ENCODE measurements at places on chromosomes 5 and 9. TPM values are rescaled to one million over a fixed set of nuclear protein-coding genes. Genes with fewer than 3 reads are reported as not detected.

The SELENOP gene
- total RNA-seq: 1,895 TPM

The TPPP gene
- not detected for total RNA-seq

The PSMD5 gene
- total RNA-seq: 32.6 TPM

The SOHLH1 gene
- total RNA-seq: 0.32 TPM

The ALDOB gene
- 1.1 TPM for total RNA-seq

The WWC1 gene
- total RNA-seq: 17.9 TPM

The PRUNE2 gene
- total RNA-seq: 0.02 TPM

The N4BP3 gene
- total RNA-seq: not detected

The RAB24 gene
- total RNA-seq: 22.9 TPM

The SNX24 gene
- 29.2 TPM for total RNA-seq

The NIM1K gene
- not detected for total RNA-seq

The LCN15 gene
- total RNA-seq: 0.29 TPM

The NUTM2G gene
- not detected for total RNA-seq

The ANKRD18A gene
- 5.9 TPM for total RNA-seq

The RGS3 gene
- total RNA-seq: 26.7 TPM

The STPG3 gene
- not detected for total RNA-seq

The SMIM3 gene
- 14.1 TPM for total RNA-seq

The PCDHB10 gene
- total RNA-seq: not detected

GRCh38 chr9:75739884-75740611, 150.4 kb upstream of the PCSK5 start:
- DNase-seq: no peak

DNA sequence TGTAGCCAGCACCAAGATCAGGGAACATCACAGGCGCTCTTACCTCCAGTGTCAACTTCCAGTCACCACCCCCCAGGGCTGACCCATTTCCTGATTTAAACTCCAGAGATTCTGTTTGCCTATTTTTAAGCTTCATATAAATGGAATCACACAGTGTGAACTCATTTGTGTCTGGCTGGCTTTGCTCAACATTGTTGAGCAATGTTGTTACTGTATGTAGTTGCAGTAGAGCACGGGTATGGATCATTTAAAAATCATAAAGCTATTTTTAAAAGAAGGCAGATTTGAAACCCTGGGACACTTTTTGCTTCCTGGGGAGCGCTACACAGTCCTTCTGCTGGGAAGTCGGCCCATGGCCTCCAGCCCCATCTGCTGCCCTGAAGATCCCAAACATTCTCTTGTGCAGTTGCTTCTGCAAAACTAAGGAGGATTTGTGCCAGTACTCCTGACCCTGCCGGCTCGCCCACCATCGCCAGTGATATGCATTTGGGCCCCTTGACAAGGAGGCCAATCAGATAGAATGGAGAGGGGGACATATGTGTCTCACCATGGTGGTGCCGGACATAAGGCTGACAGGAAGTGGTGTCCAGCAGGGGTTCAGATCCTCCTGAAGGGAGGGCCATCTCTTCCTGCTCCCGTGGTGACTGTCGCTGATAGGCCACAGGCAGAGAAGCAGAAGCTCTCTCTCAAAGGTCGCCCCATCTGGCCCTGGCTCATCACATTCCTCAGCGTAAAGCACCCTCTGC, 13.3 kb downstream of the DCANP1 start:
- peak; percentile 58 for DNase-seq

- DNase-seq: peak; percentile 16
Observed at GRCh38 chr9:105842023-105842644, 147.8 kb downstream of the TMEM38B start.

GRCh38 chr5:177997846-177998245, 1.8 kb upstream of the PROP1 start:
- no peak for DNase-seq

DNA sequence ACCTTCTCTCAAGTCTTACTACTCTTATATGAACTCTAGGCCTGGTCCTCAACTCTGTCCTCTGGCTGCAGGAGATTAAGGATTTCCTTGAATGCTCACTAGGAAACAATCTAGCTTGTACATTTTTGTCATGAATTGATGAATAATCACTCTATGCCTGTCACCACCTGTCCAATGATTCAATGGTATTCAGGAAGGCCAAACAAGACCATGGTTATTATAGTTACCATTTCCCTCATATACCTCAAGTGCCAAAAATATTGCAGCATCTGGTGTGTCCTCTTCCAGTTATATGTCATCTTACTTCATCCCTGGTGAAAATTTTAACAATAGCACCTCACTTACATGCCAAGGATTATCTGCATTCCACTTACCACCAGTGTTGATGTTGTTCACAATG, 179.0 kb upstream of the MOCS2 start:
- DNase-seq: no peak

- DNase-seq: no peak
Observed at GRCh38 chr5:149572170-149572569, 9.1 kb upstream of the ARHGEF37 start.

DNA sequence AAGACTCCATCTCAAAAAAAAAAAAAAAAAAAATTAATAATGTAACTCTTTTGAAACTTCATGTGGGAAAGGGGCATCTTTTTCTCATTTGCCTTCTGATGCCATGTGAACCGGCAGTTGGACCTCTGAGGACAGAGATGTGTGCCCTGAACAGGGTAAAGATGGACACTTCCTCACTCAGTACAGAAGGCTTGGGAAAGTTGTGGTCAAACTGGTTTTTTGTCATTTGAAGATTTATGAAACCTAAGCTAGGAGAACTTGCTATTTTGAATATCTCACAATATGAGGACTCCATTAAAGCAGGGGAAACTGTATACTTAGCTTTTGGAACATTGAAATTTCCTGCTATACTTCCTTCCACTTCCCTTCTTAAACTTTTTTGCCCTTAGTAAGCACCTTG, 147.5 kb upstream of the ALDH1B1 start:
- no peak for DNase-seq

DNA sequence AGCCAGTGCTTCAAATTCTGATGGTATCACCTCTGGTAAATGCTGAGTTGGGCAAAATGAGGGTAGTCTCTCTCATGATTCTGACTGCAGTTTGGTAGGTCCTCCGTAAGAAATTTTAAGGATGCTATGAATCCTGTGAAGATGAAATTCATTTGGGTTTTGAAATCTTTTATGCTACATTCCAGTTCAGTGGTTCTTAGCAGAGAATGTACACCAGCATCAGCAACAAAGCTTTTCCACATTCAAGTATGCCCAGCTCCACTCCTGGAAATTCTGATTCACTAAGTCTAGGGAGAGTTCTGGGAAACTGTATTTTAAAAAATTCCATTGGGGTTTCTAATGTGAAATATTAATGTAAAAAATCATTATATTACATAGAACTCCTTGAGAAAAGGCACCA, 33.6 kb upstream of the ACOT12 start:
- DNase-seq: no peak

DNA sequence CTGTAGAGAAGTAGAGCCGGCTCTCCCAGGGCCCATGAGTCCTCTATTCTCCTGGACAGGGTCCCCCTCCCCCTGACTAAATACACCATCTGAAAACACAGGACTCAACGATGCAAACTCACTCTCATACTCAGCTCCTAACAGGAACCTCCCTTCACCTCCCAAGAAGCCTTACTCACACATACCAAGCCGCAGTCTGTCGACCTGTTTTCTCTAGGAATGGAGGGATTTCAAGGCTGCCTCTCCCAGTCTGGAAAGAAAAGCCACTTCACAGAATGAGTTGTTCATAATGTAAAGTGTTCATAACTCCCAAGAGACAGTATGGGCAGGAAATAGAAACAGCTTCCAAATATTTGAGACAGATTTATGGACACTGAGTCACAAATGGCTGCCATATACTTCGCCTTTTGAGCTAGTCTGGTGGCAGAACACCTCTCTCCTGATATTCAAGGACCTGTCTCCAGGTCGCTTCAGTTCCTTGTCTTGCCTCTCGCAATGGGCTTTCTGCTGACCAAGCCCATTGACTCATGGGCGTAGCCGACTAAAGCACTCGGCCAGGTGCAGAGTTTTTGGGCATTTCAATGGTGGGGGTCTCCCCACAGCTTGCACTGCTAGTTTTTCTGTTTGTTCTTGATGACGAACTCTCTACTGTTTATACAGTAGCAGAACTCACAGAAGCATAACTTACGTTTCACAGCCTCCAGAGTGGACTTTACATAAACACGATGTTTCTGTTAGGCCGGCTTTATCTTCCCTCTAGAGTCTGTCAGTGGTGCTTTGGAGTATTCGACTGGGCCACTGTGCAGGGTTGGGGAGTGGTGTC, 25.0 kb upstream of the IL17B start:
- no peak for DNase-seq

GRCh38 chr5:2674456-2674855, 77.0 kb downstream of the IRX2 start:
- no peak for DNase-seq

- DNase-seq: no peak
Observed at GRCh38 chr9:27107241-27107640, 1.8 kb upstream of the TEK start.

DNA sequence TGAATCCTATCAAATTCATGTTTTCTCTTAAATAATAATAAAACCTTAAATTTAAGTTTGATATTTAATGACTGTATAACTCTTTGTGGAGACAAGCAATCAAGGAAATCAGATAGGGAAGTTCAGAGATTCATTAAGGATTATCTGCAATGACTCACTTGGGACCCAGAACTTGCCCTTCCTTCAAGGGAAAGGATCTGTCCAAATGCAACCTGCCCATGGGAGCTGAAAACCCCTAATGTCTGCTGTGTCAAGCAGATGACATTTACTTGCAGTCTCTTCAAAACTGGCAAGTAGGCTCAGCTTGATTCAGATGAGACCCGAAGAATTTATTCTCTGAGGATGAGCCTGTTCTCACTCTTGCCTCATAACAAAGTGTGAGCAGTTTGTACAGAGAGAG, 1577.6 kb downstream of the EFNA5 start:
- no peak for DNase-seq

GRCh38 chr9:137395666-137396010, 27.3 kb downstream of the EXD3 start:
- DNase-seq: no peak

GRCh38 chr9:95182854-95183563, 134.5 kb downstream of the FANCC start:
- DNase-seq: peak; percentile 22

DNA sequence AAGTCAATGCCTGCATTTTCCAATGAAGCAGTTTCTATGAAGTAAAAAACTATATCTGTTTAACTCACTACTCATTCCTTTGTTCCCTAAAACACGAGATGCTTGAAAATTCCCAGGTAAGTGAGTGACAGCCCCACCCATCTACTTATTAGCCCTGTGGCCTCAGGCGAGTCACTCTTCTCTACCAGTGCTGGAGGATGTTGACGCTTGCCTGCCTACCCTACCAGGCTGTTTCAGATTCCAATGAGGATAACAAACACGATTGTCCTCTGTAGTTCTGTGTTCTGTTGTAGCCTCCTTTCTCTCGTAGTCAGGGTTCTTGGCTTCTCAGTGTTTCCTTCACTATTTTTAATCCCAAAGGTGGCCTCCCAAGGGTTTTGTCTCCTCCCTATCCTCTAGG, 388.8 kb downstream of the KDM4C start:
- DNase-seq: no peak

- no peak for DNase-seq
Observed at GRCh38 chr9:92719028-92719647, 45.5 kb downstream of the BICD2 start.

DNA sequence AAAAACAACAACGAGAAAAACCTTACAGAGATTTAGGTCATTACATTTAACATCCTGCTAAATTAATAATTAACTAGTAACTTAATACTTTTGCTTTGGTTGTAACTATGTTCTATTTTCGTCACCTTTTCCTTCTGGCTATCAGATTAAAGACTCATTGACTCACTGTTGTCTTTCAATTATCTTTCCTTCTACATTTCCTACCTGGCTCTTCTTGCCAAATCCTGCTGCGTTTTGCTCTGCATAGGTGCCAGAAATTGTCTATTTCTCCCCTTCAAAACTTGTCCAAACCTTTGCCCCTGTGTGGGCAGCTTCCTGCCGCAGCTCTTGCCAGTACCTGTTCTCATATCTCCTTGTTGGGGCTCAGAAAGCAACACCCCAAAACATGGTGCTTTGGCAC, 235.5 kb upstream of the ZNF608 start:
- DNase-seq: peak; percentile 6

GRCh38 chr5:119368238-119368630, 12.4 kb downstream of the TNFAIP8 start:
- DNase-seq: no peak

DNA sequence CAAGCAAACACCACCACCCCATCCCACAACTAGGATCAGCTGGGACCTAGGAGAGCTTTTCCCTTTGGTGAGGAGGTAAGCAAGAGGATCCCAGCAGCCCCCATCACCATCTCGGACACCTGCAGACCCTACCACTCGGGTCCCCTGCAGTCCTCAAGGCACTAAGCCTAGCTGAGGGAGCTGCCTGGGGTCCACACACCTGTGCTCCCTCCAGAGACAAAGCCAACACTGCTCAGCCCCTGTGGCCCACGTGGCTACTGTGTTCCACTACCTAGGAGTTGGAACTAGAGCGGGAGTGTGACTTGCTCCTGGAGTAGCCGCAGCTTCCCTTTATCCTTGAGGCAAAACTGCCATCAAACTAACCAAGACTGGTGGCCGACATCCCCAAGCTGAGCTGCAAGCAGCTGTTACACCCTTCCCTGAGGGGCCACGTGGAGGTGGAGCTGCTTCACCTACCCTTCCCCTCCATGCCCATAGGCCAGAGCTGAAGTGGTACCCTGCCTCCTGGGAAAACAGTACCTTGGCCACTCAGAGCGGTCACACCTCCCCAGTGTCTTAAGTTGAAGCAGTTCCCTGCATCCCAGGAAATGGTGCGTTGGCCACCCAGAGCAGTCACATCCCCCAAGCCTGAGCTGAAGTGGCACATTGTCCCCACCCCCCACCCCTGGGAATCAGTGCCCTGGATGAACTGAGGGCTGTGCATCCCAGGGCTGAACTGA, 205.5 kb downstream of the CACNA1B start:
- DNase-seq: no peak

- no peak for DNase-seq
Observed at GRCh38 chr5:157965040-157965678, 106.2 kb upstream of the CLINT1 start.

DNA sequence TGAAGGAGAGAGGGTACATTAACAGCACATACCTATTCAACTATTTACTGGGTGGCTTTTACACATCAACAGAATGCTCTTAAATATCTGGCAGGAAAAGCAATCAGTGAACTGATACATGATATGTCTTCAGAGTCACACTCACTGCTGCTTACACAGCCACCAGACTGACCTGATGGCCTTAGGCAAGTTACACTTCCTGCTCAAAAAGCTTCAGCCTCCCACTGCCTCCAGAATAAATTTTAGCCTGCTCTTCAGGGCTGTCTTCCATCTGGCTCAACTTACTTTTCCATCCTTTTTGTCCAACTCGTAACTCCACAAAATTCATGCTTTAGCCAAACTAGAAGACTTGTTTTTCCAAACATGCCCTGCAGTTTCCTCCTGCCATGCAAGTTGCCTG, 10.7 kb downstream of the LOX start:
- DNase-seq: no peak

DNA sequence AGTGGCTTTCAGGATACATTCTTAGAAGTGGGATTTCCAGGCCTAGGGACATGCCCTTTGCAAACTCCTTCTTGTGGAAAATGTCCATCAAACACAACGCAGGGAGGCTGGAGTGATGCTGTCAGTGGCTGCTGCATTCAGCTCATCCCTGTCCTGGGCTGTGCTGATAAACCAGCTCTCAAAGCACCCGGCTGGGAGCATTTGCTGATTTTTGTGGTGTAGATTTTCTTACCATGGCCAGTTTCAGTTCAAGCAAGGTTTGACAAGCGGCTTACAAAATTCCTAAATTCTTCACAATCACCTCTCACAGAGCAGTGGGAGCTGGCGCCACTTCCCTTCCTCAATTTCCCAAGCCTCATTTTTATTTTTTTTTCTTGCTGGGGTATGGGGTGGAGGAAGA, 28.2 kb downstream of the FAM163B start:
- no peak for DNase-seq

Measured in HepG2 (cell line).